ENCODE measurements at places on chromosomes 16 and 17.
A peak's percentile ranks its signal among the peaks of the same experiment; 100 is the strongest.

GRCh38 chr17:39236981-39237441 lies 11.3 kb upstream of the STAC2 start:
- no peak for DNase-seq

- no peak for DNase-seq
These were observed 53.2 kb downstream of the AMFR start for GRCh38 chr16:56372013-56372634.

DNA sequence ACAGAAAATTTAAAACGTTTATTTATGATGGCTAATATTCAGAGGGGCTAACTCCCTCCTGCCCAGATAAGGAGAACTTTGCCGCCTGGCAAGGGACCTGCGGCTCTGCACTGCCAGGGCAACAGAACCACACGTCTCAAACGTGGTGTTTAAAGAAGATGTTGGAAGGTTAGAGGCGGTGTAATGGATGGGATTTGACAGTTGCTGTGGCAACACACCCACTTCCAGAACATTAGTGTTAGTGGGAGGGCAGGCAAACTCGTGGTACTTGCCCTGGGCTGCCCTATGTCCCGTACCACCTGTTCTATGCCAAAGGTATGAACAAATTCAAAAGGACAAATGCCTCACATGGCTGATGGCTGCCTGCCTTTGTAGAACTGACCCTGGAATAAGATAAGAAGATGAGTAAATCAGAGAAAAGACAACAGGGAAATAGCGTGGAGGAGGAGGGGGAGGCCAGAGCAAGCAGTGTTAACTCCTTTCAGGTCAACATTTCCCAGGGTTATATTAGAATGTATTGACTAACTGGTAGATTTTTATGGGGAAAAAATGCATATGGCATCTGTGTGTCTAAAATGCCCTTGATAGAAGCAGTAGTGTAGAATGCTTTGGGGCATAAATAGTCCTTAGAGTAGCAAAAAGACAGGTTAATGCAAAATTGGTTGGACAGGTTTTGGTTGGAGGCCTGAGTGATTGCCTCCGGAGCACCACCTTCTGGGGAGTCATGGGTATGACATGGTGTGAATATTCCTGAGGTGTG lies 30.8 kb downstream of the HLF start:
- DNase-seq: peak; percentile 49

GRCh38 chr16:11236461-11237254 lies 19.3 kb downstream of the SOCS1 start:
- DNase-seq: no peak

DNA sequence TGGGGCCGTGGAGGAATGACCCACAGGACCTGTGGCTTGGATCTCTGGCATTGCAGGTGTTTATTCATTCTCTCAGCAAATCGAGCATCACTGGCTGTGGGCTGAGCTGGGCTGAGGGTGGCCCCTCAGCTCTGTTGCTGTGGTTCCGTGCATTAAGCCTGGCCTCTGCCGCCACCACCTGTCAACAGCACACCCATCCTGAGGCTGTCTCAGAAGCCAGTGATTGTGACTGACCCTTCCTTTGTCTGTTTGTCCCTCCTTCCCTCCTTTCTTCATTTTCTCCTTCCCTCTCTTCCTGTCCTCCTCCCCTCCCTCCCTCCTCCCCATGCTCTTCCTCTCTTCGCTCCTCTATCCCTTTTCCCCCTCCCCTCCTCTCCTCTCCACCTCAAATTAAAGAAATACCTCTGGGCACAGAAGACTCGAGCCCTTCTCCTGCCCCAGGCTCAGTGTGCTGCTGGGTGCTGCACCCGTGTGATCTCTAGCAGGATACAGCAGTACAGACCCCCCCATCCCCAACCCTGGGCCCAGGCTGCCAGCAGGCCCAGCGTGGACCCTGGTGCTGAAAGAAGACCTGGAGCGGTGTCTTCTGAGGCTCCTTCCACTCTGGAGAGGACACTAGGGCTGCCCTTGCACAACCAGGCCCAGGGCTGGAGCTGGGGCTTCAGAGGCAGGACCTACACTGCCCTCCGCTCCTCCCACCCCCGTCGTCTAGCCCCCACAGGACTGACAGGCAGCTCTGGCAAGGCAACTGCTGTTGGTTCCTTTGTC lies 75.9 kb downstream of the PLD6 start:
- no peak for DNase-seq

DNA sequence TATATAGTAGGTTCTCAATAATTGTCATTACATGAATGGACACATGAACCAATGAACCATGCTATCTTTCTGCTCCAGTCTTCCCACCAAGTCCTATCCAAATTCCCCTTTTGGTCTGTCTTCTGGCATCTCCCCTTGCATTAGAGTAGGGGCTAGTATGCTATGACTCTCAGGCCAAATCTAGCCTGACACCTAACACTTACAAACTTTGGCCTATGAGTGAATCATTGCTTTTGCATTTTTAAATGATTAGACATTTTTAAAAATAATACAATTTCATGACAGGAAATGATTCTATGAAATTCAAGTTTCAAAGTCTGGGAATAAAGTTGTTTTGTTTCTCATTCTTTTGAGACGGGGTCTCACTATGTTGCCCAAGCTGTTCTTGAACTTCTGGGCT lies 102.5 kb upstream of the MAF start:
- no peak for DNase-seq

- no peak for DNase-seq
These were observed 39.3 kb upstream of the MAP2K6 start for GRCh38 chr17:69375229-69375628.

- no peak for DNase-seq
These were observed 30.5 kb upstream of the YPEL2 start for GRCh38 chr17:59300941-59301340.

DNA sequence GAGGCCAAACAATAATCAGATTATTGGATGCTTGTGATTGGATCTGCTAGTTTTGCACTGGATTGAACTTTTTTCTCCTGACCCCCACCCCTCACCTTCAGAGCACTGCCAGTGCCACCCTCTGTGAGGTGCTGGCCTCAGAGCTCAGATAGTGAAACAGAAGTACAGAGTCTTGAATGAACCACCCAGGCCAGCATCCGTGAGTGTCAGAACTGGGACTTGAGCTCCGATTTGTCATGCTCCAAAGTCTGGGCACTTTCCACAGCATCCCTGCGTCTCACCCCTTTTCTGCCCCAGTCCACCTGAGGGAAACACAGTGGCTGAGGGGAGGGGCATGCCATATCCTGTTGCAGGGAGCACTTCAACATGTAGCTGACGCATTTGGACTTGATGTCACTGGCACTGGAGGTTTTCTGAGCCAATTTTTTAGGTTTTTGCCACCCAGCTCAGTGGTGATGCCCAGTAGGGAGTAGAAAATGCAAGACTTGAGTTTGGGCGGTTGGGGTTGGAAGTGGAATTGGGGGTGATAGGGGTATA lies 47.3 kb downstream of the SMPD3 start:
- no peak for DNase-seq

GRCh38 chr16:49465661-49466528 lies 92.3 kb downstream of the C16orf78 start:
- DNase-seq: no peak

GRCh38 chr16:53282975-53283946 lies 151.0 kb upstream of the RBL2 start:
- no peak for DNase-seq

- DNase-seq: no peak
These were observed 12.6 kb downstream of the OSBPL7 start for GRCh38 chr17:47808830-47809480.

- peak; percentile 49 for DNase-seq
These were observed 398.5 kb downstream of the HAPSTR1 start for GRCh38 chr16:9489835-9490467.

GRCh38 chr16:15547768-15548096 lies 95.2 kb downstream of the MARF1 start:
- no peak for DNase-seq

DNA sequence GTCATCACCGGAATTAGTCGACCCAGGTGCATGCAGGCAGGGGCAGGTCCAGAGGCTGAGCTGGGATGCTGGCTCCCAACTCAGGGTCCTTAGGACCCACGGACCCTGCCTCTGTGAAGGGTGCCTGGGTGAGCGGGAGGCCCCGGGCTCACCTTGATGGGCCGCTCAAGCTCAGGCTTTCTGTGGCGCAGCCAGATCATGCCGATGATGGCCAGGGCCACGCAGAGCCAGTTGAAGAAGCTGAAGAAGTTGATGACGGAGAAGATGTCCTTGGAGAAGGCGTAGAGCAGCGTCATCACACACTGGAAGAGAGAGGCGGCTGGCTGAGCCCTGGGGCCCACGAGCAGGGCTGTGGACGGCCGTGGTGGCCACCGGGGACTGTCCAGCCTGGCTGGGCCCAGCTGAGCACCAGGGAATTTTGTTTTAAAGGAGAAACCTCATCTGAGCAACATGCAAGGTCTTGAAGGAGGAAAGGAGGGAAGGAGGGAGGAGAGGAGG lies 32.9 kb downstream of the SLC7A5 start:
- no peak for DNase-seq

- DNase-seq: no peak
These were observed 234.5 kb downstream of the C16orf78 start for GRCh38 chr16:49608098-49608497.

GRCh38 chr17:78875363-78876093 lies 27.5 kb downstream of the CEP295NL start:
- no peak for DNase-seq

GRCh38 chr17:17983376-17983775 lies 10.7 kb downstream of the DRC3 start:
- no peak for DNase-seq

- peak; percentile 70 for DNase-seq
These were observed 10.9 kb downstream of the JUP start for GRCh38 chr17:41775394-41776226.

DNA sequence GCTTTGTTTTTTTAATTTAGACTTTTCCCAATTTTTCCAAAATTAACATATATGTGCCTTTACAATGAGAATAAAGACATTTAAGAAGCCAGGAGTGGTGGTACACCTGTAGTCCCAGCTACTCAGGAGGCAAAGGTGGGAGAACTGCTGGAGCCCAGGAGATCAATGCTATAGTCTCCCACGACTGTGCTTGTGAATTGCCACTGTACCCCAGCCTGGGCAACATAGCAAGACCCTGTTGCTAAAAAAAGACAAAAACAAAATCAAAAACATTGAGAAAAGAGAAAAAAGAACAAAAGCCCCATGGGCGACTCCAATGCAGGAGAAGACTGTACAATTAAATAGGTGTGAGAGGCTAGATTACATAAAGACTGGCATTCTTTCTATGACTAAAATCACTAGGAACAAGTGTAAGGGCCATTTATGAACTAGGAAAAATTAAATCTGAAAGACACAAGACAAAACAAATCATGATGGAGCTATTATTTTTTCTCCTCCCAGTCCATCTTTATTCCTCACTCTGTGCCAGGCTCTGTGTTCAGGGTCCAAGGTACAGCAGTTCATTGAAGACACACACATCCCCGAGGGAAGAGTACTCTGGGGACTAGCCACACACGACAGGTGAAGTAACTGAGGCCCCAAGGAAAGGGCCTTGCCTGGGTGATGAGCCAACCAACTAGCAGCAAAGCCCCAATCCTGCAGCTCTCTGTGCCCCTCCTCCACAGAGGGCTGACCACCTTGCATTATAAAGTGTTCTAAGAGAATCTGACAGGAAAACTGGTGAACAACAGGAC lies 79.8 kb downstream of the CREBBP start:
- DNase-seq: no peak

DNA sequence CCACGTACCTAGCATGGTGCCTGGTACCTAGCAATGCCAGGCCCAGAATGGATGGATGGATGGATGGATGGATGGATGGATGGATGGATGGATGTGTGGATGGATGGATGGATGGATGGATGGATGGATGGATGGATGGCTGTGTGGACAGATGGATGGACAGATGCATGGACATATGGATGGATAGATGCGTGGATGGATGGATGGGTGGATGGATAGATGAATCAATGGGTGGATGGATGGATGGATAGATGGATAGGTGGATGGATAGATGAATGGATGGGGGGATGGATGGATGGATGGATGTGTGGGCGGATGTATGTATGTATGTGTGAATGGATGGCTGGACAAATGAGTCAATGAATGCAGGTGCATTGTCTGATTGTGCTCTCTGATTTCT lies 12.6 kb downstream of the GPR139 start:
- no peak for DNase-seq

- DNase-seq: peak; percentile 75
These were observed 24.8 kb upstream of the SIAH1 start for GRCh38 chr16:48409839-48410632.

- DNase-seq: no peak
These were observed 772.1 kb upstream of the CA10 start for GRCh38 chr17:52930581-52930980.

DNA sequence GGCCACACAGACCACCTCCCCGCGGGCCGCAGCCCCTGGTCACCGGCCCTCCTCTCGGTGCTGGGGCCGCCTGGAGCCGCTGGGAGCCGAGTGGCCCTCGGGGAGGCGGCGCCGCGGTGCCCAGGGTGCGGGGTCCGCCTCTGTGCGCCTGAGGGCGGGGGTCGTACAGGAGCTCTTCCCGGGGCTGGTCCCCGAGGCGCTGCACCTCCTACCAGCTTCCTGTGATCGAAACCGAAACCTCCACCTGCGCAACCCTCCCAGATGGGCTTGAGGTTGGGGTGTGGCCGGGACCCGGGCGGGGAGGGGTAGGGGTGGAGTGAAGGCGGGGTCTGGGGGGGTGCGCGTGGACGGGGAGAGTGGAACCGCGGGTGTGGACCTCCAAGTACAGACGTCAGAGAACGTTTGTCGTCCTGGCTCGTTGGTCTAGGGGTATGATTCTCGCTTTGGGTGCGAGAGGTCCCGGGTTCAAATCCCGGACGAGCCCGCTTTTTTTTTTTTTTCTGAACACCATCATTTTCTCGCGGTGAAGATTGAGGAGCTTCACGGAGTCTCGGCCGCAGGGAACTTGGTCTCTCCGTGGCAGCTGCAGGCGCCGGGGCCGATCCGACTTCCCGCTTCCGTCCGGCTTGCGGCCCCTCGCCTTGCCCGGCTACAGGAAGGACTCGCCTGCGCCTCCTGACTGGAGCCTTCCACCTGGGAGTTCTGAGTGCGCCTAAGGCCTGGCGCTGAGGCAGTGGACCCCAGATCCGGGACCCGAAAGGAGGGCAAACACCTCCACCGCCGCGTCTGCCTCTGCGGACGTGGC lies 23.9 kb downstream of the ZNF213 start:
- peak; percentile 90 for DNase-seq

GRCh38 chr16:79653373-79653891 lies 52.9 kb upstream of the MAF start:
- DNase-seq: peak; percentile 27

Measured in left colon (tissue), 2 donors.